NCI-H1436 treated with DMSO at 0.1 percent for 48 hours (cell line): ENCODE measurements at places on chromosomes 7 and 10.

DNA sequence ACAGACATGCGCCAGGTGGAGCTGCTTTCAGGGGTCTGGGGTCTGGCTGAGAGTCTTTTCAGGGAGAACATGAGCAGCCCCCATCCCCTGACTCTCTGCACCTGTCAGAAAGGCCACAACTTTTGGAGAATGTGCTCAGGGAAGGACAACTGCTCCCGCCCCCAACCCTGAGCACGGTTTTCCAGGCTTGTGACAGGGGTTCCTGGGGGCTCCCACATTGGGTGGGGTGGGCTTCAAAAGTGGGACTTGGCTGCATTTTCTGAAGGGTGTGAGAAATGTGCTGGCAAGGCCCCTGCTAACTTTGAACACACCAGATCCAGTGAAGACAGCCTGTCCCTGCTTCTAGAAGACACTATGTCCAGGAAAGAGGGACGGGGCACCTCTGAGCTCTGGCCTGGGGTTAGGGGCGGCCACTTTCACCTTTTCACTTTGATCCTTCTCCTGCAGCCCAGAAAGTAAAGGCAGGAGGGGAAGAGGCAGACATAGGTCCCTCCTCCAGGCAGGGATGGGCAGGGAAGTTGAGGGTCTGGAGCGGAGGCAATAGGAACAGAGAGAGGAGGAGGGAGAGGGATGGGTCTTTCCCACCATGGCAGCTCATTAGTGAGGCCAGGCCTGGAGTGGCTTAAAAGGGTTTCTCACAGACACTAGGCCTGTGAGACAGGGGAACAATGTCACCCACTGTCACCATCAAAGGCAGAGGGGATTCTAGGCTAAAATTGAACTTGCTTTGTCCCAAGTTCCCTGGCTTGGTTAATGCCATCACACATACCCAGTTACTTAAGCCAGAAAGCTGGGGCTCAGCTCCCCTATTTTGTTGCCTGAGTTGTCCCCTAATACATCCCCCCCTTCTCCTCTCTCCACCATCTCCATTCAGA lies 1.5 kb downstream of the KCP start:
- no peak for DNase-seq

GRCh38 chr7:128165927-128166420 lies 75.1 kb upstream of the LEP start:
- DNase-seq: no peak

DNA sequence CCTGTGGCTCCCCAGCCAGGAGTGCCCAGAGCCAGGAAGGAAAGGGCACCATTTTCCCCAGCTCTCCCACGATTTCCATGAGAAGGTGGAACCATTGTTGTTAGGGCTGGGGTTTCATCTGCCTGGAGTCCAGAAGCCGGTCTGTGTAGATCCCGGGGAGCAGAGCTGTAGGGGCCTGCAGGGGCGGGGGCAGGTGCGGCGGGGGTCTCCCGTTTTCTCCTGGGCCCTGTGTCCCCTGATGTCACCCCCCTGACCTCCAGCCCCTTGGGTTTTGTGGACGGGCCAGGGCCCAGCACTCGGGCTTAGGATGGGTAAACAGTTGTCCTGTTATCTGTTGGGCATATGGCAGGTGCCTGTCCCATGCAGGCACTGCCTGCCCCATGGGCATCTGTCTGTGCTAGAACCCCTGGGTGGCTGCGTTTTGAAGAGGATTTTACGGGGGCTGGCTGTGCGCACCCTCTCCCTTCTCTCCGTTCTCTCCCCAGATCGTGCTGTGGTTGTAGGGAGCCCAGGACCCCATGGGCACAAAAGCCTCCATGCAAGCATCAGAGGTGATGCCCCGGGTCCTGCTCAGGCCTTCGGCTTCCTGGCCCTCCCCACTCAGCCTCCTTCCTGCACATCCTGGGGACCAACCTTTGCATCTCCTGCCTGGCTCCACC lies 158.8 kb downstream of the WDR37 start:
- DNase-seq: no peak

DNA sequence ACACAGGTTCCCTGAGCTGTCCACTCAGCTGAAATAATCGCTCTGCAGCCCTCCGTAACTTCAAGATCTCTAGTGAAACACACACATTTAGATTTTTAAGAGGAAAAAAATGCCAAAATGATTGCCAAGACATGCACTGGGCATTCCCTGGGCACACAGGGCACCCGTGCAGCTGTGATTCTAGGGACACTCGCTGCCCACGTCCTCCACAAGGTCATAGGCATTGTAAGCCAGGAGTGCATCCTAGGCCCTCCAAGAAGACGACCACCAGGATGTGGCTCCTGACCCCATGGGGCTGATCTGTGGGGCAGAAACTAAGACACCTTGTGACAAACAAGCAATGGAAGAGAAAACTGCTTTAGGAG lies 563.3 kb downstream of the PTPRN2 start:
- DNase-seq: no peak

GRCh38 chr10:60962946-60963345 lies 19.0 kb upstream of the RHOBTB1 start:
- no peak for DNase-seq

DNA sequence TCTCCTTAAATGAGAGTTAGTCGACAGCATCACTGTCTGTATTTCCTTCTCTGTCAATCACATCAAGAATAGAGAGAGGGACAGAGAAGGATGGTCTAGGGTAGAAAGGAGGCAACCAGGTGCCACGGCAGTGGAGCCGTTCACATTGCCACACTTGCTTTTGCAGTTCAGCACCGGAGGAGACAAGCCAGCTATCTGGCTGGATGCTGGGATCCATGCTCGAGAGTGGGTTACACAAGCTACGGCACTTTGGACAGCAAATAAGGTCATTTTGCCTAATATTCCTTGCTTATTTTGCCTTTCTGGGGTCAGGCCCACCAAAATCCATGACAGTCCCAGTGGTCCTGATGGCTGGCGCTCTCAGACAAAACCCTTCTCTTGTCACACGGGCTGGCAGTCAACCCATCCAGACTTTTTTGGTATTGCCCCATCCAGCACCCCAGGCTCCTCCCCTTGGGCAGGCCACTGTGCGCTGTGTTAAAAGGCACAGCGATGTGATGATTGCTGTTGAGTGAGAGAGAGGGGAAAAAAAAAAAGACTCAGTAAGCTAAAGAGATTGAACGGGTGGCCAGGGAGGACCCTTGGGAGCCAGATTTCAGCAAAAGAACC lies 8.4 kb downstream of the CPA2 start:
- peak; percentile 62 for DNase-seq

- no peak for DNase-seq
Observed at GRCh38 chr10:68082872-68083271, 7.8 kb upstream of the HERC4 start.

DNA sequence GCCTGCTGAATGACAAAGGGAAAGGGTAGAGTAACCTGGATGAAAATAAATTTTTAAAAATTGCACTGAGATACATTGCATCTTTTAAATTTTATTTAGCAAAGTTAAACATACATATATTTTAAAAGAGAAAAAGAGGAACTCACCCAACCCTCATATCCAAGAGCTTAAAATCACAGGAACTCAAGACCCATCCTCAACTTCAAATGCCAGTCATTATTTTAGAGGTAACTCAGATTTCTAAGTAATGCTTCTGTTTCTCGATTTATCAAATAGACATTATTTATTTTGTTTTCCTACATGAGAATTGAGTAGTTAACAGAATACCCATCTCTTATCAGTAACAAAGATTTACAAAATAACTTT lies 32.4 kb upstream of the KMT2E start:
- DNase-seq: no peak

DNA sequence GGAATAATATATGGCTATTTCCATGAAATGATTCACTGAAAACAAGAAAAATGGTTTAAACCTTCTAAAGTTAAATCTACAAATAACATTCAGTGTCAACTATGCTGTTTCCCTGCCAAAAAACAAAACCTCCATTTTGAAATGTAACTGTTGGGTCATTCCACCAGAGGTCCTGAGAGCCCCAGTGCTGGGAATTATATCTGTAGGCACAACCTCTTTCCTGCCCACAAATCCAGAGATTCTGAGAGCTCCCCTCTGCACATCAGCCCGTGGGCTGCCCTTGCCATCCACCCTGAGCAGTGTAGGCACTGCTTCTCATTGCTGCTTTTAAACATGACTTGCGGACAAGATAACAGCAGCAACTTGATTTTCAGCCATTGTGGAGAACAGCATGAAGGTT lies 198.6 kb downstream of the TMEM178B start:
- DNase-seq: no peak

DNA sequence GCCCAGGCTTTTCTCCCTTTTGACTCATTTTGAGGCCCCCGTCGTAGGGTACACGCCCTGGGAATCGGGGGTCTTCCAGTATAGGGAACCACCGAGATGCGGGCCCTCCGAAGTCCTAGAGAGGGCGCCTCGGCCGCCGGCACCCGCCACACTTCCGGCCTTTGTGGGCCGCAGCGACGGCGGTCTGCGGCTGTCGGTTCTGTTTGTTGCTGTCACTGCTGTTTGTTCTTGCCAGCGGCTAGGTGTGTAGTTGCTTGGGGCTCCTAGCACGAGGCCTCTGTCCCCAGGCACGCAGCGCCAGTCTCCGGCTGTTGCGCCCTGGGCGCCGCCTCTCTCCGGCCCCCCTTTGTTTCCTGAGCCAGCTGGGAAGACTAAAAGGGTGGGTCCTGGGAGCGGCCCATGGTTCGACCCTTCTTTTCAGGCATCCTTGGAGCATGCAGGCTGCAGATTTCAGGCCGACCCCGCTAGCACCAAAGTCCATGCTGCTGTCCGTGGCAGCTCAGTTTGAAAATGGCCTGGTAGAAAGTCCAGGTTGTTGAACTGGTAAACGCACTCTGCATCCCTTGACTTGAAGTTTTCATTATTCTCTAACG lies 17.8 kb upstream of the ZKSCAN1 start:
- no peak for DNase-seq

- DNase-seq: no peak
Observed at GRCh38 chr10:110571093-110571743, 3.7 kb downstream of the SMC3 start.

DNA sequence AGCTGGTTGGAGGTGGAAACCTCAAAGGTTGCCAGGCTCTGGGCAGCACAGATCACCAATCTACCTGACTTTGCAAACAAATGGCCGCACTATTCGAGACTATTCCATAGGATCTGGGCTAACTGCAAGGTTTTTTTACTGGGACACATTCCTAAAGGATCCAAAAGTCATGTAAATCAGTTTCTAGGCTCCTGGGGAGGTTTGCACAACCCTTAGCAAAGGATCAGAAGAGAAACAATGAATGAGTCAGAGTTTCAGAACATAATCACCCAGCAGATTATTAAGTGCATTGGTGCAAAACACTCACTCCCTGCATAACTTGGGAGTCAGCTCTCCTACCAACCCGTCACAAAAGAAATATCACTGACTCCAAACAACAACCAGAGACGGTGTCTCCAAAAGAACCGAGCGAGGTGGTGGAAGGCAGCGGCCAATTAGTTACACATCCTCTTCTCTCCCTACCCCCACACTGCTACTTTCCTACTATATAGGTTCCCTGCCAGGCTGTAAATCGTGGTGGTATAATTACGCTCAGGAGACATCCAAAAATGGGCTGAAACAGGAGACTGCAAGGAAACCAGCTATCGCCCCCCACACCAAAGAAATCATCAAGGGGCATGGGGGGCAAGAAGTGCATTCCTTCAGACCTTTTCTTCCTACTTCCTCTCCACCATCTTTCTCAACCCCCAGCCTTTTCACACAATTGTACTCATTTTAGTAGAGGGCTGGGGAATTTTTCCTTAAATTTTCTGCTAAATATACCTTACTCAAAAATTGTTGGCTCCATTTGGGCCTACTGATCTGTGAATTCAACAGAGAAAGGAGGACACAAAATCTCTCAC lies 3.2 kb downstream of the UBE2H start:
- DNase-seq: no peak

DNA sequence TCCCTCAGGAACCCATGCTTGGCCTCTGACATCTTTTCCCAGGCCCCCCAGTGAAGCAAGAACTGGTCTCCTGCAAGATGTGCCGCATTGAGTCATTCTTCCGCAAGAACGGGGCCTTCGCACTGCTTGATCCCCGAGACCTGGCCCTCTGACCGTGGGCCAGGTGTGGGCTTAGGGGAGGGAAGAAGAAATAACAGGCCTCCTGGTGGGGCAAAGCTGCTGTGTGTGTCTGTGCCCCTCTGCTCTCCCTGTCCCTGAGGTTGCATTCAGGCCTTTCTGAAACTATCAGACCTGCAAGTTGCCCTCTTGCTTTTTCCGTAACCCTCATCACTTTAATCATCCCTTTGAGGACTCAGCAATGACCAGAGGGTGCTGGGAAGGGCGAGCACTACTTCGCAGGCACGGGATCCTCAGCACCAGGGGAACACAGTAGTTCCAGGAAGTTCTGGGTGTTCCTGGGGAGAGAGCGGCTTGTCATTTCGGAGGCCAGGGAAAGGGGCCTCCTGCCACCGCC lies 6.0 kb downstream of the ATP6V1F start:
- DNase-seq: no peak

DNA sequence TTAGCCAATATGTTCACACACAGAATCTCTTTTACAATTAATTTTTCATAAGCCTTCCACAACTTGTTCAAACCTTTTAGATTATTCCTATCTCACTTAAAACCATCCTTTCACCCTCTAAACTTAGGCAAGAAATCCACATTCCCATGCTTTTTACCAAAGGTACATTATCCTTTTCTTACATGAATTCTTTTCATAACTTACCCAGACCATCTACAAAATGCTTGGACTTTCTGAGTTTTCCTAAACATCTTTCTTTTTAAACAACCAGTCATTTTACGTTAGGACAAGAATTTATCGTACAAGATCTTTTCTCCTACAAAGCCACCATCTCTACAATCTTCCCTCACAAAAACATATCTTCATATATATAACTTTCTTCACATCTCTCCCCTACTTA lies 18.8 kb upstream of the GARS1 start:
- no peak for DNase-seq

- DNase-seq: no peak
Observed at GRCh38 chr7:140403878-140404564, at the start of gene RAB19. TSS of gene RAB19 (plus strand) at chr7:140404058. CDS start at chr7:140407647, 3,589 bp downstream.

- DNase-seq: no peak
Observed at GRCh38 chr7:154937837-154938236, 65.1 kb downstream of the PAXIP1 start.

- DNase-seq: no peak
Observed at GRCh38 chr7:74240482-74240881, 13.7 kb downstream of the RFC2 start.

DNA sequence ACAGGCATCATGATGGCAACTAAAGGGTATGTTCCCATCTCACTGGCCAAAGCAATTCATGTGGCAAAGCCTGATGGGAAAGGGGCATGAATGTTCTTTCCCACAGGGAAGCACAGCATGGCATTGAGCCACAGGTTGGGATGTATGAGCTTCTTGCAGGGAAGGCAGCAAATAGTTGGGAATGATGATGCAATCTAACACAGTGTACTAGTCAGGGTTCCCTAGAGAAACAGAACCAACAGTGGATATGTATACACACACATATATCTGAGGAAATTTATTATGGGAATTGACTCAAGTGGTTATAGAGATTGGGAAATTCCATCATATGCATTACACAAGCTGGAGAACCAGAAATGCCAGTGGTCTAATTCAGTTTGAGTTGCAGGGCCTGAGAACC lies 253.6 kb upstream of the NPVF start:
- DNase-seq: no peak
